ENCODE measurements at places on chromosomes 11 and 22.
A peak's percentile ranks its signal among the peaks of the same experiment; 100 is the strongest.

GRCh38 chr11:119976805-119977560 is 160.9 kb downstream of the TRIM29 start:
- no peak for DNase-seq

GRCh38 chr22:45673482-45674175 is 2.0 kb downstream of the ATXN10 start:
- DNase-seq: no peak

DNA sequence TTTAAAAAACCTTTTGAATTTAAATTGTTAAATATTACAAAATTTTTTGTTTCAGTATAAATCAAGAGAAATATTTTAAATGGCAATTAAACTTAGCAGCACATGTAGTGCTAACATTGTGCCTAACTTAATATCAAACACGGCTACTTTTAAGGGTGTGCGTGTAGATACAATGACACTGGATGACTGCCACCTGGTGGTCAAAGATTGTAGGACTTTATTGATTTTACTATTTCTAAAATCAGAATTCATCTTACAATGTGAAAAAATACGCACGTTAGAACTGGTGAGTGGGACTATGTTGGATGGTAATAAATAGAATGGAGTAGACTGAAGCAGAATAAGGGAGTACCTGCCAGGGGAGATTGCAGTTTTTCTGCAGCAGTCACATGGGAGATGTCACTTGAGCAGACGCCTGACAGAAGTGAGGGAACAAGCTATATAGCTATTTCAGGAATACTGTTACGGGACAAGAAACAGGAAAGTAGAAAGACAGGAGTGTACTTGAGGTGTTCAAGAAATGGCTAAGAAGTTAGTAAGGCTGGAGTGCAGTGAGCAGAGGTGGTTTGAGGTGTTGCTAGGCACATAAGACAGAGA is 52.9 kb downstream of the UVRAG start:
- DNase-seq: peak; percentile 33

DNA sequence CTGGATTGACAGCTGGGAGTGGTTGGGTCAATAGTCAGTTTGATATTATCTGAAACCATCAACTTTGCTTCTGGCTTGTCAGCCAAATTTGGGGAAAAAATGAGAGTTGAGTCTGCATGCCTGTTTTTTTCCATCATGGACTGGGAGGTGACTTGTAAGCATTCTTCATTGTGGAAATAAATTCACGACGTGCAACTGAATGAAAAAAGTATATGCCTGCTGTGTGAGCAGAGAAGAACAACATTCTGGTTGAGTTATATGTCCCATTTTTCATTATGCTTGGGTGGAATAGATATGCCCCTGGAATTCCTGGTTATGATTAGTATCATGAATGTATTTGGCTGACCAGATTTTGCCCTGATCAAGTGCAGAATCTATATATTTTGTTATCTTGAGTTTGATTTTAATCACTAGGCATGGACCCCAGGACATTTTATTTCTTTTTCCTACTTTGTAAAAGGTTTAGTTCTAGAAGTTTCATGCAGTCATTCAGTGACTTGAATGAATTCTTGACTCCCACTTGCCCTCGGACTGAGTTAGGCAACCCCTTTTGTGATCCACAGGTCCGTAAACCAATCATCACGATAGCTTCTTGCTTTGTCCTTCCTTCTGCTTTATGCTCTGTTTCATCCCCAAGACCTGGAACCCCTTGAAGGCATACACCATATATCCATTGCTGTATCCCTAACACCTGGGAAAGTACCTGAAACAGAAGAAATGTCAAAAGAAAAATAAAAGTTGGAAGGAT is 205.8 kb downstream of the NAV2 start:
- DNase-seq: no peak

DNA sequence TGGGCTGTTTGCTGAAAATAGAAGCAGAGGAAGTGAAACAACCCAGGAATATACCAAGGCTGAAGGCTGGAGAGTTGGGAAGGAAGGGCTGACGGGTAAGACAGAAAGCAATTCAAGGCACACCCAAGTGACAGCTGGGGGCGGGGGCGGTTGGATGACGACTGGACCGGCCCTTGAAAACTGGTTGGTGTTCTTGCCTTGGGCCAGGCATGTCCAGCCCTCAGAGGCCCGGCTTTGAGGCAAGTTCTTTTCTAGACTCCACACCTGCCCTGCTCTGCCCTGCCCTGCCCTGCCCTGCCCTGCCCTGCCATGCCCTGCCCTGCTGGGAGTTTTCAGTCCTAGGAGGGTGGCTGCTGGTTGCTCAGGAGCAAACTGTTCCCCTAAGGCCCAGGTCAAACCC is 34.2 kb upstream of the CACNG2 start:
- no peak for DNase-seq

- DNase-seq: no peak
These were observed 690 bp upstream of the UVRAG start for GRCh38 chr11:75814363-75814676.

DNA sequence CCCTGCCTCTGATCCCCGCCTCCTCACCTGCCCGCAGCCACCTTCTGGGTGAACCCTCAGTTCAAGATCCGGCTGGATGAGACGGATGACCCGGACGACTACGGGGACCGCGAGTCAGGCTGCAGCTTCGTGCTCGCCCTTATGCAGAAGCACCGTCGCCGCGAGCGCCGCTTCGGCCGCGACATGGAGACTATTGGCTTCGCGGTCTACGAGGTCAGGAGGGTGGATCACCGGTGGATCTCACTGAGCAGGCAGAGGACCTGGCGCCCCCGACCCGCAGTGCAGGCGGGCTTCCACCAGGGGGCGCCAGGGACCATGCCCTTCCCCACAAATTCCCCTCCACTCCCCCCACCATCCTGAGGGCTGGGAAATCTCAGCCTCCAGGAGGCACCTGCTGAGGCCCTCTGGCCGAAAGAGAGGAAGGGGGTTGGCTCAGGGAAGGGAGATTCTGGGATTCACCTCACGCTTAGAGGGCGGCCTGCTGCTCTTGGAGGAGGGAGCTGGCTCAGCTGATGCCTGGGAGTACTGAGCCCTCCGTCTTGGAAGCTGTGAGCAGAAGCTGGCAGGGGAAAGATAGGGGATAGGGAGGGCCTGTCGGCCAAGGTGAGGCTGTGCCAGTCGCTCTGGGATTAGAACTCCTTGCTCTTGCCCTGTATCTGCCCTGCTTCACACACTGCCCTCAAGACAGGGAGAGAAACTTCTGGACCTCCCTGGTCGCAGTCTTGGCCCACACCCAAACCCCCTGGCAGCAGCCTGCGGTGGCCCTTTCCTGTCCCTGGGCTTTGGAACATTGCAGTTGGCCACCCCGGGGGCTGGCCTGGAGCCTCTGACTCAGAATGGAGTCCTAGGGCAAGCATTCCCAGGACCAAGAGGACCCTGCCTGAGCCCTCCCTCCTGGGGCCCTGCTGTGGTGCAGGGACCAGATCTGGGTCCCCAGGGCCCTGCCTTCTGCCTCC is 23.2 kb downstream of the CAPN1 start:
- DNase-seq: peak; percentile 46

DNA sequence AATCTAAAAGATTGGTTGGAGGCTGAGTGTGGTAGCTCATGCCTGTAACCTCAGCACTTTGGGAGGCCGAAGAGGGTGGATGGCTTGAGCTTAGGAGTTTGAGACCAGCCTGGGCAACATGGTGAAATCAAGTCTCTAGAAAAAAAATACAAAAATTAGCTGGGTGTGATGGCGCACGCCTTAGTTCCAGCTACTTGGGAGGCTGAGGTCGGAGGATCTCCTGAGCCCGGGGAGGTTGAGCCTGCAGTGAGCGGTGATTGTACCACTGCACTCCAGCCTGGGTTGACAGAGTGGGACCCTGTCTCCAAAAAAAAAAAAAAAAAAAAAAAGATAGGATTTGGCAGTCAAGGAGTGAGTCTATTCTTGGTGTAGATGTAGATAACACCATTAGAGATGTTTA is 10.6 kb downstream of the FOLR1 start:
- DNase-seq: no peak

DNA sequence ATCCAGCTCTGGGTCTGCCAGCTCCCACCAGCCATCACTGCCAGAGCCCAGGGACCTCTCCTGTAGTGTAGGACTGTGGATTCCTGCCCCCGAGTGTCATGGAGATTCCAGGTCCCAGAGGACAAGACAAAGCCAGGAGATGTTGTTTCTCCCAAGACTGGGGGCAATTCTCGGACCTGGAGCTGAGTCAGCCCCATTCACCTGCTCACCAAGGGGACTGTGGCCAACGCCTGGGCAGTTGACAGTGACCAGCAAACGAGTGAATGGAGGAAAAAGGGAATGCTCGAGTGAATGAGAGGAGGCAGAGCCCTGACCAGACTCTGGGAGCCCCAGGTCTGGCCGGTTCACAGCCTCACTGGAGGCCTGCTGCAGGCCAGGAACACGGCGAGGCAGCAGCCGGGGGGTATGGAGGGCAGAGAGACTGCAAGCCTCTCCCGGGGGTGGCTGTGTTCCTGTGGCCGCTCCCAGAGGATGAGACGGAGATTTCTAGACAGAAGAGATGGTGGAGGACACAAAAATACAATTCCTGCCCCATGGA is 61.3 kb upstream of the PRR5 start:
- no peak for DNase-seq

DNA sequence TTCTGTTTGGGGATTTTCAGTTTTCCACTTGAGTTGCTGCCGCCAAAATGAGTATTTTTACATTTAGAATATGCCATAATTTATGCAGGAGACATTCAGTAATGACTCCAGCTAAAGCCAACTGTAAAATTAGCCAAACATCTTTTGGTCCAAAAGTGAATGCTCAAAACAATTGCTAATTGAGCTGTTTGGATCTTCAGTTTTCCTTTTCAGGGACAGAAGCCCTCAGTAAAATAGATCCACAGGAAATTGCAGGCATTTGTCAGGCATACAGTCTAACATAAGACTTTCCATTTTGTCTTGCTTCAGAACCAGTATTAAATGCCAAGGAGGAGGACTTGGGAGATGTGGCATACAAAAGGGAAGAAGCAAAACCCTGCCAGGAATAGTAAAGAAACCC is 524.8 kb upstream of the API5 start:
- DNase-seq: no peak

GRCh38 chr11:119727523-119728151 is 1.4 kb downstream of the NECTIN1 start:
- DNase-seq: peak; percentile 14

GRCh38 chr11:114257621-114258558 is 38.3 kb upstream of the NNMT start:
- DNase-seq: no peak

GRCh38 chr22:45644714-45645113 is 26.9 kb upstream of the ATXN10 start:
- no peak for DNase-seq

- no peak for DNase-seq
These were observed 276.4 kb upstream of the PLET1 start for GRCh38 chr11:112537026-112537425.

DNA sequence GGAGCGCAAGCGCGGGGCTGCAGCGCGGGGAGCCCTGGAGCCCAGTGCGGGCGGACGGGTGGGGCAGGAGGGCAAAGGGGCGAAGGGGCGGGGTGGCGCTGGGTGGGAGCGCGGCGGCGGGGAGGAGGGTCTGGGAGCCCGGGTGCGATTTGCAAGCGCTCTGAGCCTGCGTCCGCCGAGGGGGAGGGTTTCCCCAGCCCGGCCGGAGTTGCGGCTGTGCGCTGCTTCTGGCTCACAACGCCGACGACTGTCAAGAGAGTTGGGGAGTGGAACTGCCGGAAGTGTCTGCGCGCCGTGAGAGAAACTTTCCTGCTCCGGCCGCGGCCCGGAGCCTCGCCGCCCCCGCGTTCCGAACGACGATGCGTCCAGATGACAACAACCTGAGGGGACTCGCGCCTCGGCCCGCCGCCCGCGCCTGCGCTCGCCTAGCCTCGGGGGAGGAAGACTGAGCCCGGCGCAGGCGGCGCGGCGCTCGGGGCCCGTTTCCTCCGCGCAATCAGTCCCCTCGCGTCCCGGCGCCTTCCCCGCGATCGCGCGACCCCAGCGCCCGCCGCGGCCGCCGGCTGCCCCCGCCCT is at the start of gene ARHGAP42:
ARHGAP42 (plus strand) TSS at position 235 of the 576 bp plus-strand sequence. CDS start 391 bp downstream, outside the sequence.
- DNase-seq: no peak

- DNase-seq: no peak
These were observed 27.8 kb downstream of the P4HA3 start for GRCh38 chr11:74283580-74284180.

- DNase-seq: no peak
These were observed 90.9 kb downstream of the PDHX start for GRCh38 chr11:35007277-35007676.
